ENCODE measurements at places on chromosomes 2 and 18. TPM values are rescaled to one million over a fixed set of nuclear protein-coding genes. Genes with fewer than 3 reads are reported as not detected.

GRCh38 chr2:34481542-34481941, 882.4 kb upstream of the FAM98A start:
- no peak overlapping the region for H3K4me3 ChIP-seq
- no peaks in the 10 kb centered on the region for H3K27me3 ChIP-seq
- no peak for DNase-seq
- H3K36me3 ChIP-seq = no peaks in the 10 kb centered on the region
- H3K27ac ChIP-seq = no peak overlapping the region

GRCh38 chr2:134463699-134464022, 209.8 kb downstream of the MGAT5 start:
- H3K36me3 ChIP-seq = no peaks in the 10 kb centered on the region
- H3K27ac ChIP-seq = no peak overlapping the region
- no peak for DNase-seq
- H3K4me1 ChIP-seq = no peaks in the 10 kb centered on the region
- no peak overlapping the region for H3K4me3 ChIP-seq

- H3K27me3 ChIP-seq = peaks cover 4% of the 10 kb centered on the region
- no peaks in the 10 kb centered on the region for H3K4me1 ChIP-seq
- H3K36me3 ChIP-seq = no peaks in the 10 kb centered on the region
- H3K4me3 ChIP-seq = no peak overlapping the region
Measured at GRCh38 chr2:95385570-95385984, 16.9 kb upstream of the FAHD2A start.

DNA sequence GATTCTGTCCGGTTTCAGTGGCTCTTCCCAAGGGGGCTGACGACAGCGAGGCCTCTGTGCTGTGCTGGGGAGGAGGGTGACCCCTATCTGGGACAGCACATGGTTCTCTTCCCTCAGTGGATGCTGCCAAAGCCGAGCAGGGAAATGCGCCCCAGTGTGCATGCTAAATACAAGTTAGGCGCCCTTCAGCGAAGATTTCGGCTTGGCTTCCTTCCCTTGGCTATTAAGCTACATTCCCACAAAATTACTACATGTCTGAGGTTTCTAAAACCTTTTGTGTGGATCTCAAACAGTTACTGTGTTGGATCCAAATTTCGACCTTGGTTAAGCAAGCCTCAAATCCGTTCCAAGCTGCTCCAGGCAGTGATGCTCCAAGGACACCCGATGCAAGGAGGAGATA, 440.3 kb downstream of the NRXN1 start:
- no peak overlapping the region for H3K27ac ChIP-seq
- no peaks in the 10 kb centered on the region for H3K27me3 ChIP-seq
- H3K36me3 ChIP-seq = no peaks in the 10 kb centered on the region
- no peaks in the 10 kb centered on the region for H3K4me1 ChIP-seq
- no peak for DNase-seq
- no peak overlapping the region for H3K4me3 ChIP-seq

GRCh38 chr2:177952151-177952550, 120.4 kb downstream of the PDE11A start:
- no peak overlapping the region for H3K4me3 ChIP-seq
- no peak for DNase-seq
- no peaks in the 10 kb centered on the region for H3K4me1 ChIP-seq
- H3K36me3 ChIP-seq = no peaks in the 10 kb centered on the region
- no peak overlapping the region for H3K27ac ChIP-seq

DNA sequence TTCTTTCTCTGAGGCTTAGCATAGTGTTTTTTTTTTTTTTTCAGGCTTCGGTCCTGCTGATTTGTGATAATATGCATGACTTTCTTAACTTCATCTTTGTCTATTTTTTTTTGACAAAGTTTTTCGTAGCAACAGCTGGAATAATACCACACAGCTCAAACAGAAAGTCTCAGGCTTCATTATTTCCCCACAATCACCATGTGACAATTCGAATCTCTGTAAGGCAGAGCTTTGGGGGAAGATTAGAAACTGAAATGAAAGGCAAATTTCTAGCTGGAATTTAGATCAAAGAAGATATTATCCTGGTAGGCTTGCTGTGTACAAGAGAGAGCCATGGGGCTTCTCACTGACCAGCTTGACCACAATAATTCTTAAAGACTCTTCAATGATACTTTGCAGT, 12.2 kb upstream of the CD28 start:
- no peak overlapping the region for H3K27ac ChIP-seq
- no peak for DNase-seq
- H3K36me3 ChIP-seq = no peaks in the 10 kb centered on the region
- H3K27me3 ChIP-seq = no peaks in the 10 kb centered on the region

GRCh38 chr2:150595803-150596470, 108.5 kb upstream of the RND3 start:
- H3K27me3 ChIP-seq = peaks cover 2% of the 10 kb centered on the region
- DNase-seq = no peak
- H3K27ac ChIP-seq = no peak overlapping the region
- no peaks in the 10 kb centered on the region for H3K36me3 ChIP-seq
- no peak overlapping the region for H3K4me3 ChIP-seq

DNA sequence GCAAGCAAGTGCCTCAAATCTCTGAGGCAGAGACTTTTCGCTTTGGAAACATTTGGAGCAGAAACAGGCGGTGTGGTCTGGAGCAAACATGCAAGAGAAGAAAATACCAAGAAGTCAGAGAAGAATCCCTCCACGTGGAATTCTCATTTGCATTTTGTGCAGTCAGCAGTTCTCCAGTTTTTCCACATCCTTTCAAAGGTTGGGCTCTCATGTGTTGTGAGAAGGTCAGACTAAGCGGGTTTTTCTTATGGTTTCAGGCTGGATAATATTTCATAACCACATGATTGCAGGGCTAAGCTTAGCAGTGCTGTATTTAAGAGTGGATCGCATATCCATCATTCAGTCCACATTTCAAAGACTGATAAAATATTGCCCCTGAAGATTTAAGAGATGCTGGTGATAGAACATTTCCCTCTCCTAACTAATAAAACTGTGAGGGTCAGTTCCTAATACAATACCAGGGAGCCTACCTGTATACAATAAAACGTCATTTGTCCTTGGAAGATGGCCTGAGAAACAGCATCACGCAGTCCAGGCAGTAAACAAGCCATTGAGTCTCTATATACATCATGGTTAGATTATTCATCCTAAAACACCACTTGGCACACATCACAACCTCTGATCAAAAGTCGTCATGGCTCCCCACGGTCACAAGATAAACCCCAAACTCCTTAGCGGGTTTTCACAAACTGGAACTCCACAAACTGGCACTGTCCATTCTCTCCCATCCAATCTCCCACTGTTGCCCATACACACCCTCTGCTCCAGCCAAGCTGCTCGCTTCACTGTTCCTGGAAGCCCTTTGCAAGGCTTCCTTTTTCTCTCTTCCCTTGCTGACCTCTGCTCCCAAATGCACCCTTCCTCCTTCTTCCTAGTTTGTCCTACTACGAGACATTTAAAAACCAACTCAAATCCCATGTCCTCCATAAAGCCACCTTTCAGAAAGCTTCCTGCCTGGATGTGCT, 31.5 kb downstream of the ANKRD44 start:
- no peak for DNase-seq
- no peaks in the 10 kb centered on the region for H3K27me3 ChIP-seq
- H3K4me3 ChIP-seq = no peak overlapping the region
- peaks cover 21% of the 10 kb centered on the region for H3K36me3 ChIP-seq
- peak overlapping the region; percentile 86 for H3K27ac ChIP-seq
- H3K4me1 ChIP-seq = peaks cover 77% of the 10 kb centered on the region

DNA sequence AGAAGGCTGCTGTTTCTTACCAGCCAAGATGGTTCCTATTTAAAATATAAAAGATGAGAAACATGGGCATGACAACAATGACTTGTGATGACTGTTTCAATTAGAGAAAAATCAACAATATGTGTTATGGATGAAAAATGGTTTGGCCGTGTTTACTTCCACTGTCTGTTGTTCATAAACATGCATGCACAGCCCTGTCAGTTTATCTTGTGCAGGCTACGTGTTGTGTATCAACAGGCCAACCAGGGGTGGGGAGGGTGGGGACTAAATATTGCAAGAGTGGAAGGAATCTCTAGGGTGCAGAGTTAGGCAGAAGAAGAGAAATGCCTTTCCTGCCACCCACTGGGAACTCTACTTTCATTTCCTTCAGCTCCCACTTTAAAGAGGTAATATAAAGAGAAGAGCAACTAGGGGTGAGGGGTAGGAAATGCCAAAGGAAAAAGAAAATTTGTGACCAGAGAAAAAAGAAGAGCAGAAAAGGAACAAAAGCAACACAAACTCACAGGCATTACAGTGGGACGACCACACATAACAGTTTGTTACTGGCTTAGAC, 116.8 kb upstream of the MEIS1 start:
- no peaks in the 10 kb centered on the region for H3K36me3 ChIP-seq
- H3K4me1 ChIP-seq = no peaks in the 10 kb centered on the region
- no peaks in the 10 kb centered on the region for H3K27me3 ChIP-seq
- no peak for DNase-seq
- H3K4me3 ChIP-seq = no peak overlapping the region

DNA sequence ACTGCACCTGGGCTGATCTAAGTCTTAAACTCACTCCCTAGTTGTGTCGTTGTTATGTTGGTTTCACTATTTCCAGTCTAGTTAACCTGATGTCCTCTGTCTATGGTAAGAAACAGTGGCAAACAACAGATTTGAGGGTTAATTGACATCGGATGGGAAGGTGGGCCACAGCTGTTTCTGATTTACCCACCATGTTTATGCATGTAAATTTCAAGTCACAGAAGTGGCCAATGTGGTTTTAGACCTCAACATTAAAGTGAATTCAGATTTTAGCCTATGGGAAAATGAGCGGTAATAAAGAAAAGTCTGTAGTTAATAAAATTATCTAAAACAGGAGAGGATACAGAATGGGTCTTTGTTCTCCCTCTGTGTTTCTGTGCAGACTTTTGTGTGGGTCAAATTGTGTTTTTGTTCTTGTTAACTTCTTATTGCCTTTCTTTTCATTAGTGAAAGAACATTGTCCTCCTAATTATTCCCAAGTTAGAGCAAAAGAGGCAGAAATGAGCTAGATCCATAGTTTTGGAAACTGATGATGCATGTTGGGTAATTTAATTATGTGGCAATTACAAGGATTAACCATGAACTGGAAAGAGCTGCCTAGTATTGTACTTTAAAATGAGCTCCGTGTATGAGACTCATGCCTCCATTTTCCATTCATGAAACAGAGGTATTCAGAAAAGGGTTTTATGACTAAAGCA, 83.2 kb downstream of the LAMA3 start:
- no peak for DNase-seq
- peaks cover 1% of the 10 kb centered on the region for H3K4me1 ChIP-seq
- no peak overlapping the region for H3K27ac ChIP-seq

GRCh38 chr18:32300914-32301313, 111.1 kb downstream of the MEP1B start:
- peaks cover 4% of the 10 kb centered on the region for H3K4me1 ChIP-seq
- no peak for DNase-seq
- H3K4me3 ChIP-seq = no peak overlapping the region
- peaks cover 4% of the 10 kb centered on the region for H3K27me3 ChIP-seq

GRCh38 chr2:118865106-118865505, 17.7 kb upstream of the EN1 start:
- no peak overlapping the region for H3K4me3 ChIP-seq
- peaks cover 40% of the 10 kb centered on the region for H3K27me3 ChIP-seq
- peak; percentile 32 for DNase-seq

- H3K27me3 ChIP-seq = no peaks in the 10 kb centered on the region
- no peaks in the 10 kb centered on the region for H3K4me1 ChIP-seq
- H3K27ac ChIP-seq = no peak overlapping the region
- no peak for DNase-seq
Measured at GRCh38 chr2:40255103-40255502, 196.8 kb downstream of the SLC8A1 start.

Gene GPN1
- total RNA-seq = 45.1 TPM

Gene ANKRD62
- not detected for total RNA-seq

Gene NT5DC4
- total RNA-seq = not detected

Gene RGPD4
- total RNA-seq = 0.07 TPM

Gene DPP10
- total RNA-seq = not detected

Gene TYMS
- total RNA-seq = 315 TPM

Gene CYS1
- not detected for total RNA-seq
